ENCODE measurements at places on chromosomes 5 and 9.

DNA sequence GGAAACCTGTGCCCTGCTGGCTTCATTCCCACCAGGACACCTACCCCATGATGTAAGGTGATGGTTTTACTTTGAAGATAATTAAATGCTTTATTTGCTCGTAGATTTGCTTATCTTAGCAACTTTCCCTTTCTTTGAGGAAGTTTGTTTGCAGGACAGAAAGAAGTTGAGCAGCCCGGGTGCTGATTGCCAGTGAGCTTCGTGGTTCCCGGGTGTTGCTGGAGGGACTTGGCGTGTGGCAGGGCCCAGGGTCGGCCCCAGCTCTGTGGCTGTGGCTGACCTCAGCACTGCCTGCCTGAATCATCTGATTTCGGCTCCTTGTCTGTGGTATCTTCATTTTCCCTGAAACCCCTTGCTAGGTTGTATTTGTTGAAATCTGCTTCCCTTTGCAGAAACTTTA is 8.7 kb downstream of the POMT1 start:
- DNase-seq, result no peak

GRCh38 chr5:34598177-34598794 is 57.8 kb upstream of the RAI14 start:
- DNase-seq, result peak; percentile 92

GRCh38 chr9:89664010-89664409 is 59.2 kb downstream of the GADD45G start:
- no peak for DNase-seq

DNA sequence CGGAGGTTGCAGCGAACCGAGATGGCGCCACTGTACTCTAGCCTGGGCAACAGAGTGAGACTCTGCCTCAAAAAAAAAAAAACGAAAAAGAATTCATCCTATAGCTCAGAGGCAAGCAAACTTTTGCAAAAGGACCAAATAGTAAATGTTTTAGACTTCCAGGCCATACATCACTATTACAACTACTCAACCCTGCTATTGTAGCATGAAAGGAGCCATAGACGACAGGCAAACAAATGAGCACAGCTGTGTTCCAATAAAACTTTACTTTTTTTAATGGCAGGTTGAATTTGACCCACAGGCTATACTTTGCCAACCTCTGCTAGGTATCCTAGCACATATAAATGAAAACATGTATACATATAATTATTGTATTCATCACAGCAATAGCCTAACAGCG is 58.9 kb upstream of the SLC30A5 start:
- DNase-seq, result no peak

DNA sequence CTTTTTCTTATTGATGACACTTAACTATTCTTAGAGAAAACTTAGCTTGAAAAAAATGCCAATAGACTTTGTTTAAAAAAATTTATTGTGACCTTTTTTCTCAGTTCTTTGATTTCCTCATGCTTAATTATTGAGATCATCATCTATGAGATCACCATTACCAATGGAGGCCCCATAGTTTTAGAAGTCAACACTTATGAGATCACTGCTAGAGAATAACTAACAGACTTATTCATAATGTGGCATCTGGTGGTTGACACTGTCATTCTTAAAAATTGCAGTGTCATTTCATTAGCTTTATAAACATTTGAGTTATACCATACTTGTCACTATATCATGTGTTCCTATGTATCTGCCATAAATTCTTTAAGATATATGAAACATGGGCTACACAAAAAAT is 14.9 kb upstream of the FEM1C start:
- peak; percentile 38 for DNase-seq

DNA sequence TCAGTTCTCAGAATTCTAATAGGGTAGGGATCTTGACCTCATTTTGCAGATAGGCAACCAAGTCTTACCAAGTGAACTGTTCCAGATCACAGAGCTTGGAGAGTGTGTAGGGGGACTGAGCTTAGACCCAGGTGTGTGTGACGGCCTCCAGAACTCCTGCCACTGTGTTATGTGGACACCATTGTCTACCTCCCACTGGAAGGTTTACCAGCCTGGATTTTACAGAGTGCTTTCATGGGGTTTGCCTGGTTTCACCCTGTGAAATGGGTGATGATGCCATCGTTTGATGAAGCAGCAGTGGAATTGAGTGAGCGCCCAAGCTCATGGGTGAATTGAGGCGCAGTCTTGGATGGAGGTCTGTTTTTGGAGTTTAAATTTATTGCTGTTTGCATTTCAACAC is 23.6 kb downstream of the TJP2 start:
- DNase-seq, result no peak

GRCh38 chr9:135515083-135515951 is 5.9 kb upstream of the LCN1 start:
- DNase-seq, result no peak

DNA sequence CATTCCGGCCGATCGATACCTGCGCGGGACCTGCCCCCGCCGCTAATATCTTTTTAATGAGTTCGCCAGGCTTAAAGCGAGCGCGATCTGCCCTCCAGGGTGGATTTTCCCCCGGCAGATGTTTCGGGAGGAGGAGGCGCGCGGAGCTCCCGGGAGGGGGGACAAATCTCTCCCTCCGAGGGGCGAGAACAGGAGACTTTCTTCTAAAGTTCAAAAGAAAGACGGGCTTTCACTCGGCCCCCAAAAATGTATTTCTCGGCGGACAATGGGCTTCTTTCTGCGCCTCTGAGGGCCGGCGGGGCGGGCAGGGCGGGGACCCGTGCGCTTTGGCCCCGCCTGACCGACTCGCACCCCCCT is 4.1 kb upstream of the PRDM12 start:
- no peak for DNase-seq

- DNase-seq, result no peak
These were observed 36.4 kb upstream of the DAPK1 start for GRCh38 chr9:87461256-87461655.

- DNase-seq, result no peak
These were observed 4.7 kb upstream of the ASB6 start for GRCh38 chr9:129646654-129647053.

DNA sequence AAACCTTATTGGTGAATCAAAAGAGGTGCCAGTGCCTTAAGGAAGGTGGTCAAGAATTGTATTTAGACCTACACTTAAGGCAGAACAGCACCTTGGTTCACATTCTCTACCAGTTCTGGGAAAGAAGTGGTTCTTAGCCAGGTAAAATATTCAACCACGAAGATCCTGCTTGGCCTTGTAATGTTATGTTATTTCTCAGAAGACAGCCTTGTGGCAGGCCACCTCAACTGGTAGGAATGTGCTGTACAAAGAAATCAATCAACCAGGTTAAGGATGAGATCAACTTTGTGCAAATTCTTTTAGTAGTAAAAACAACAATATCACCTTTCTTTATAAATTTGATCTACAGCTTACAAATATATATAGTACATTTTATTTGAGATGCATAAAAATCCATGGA is 246.8 kb downstream of the ARRDC3 start:
- DNase-seq, result peak; percentile 21

DNA sequence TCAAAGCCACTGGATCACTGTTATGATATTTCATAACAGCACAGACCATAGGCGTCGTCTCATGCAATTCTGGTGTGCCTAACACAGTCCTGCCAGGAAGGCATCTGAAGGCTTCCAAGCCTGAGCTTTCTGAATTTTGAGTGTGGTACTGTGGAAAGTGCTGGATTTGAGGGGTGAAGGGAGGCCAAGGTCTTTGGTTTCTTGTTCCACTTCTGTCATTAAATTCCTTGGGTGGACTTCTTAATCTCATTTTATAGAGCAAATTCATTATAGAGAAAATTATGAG is 441.3 kb upstream of the PIK3R1 start:
- DNase-seq, result no peak

DNA sequence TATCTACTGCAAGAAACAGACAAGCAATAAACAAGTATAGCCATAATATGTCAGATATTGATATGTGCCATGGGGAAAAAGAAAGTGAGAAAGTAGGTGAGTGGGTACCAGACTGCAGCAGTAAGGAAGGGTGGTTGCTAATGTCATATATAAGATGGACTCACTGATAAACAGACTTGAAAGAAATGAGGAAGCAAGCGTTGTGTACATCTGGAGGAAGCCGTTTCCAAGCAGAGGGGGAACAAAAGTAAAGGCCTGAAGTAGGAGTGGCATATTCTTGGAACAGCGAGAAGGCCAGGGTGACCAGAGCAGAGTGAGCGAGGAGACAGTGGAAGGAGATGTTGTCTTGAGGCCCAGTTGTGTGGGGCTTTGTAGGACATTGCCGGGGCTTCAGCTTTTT is 142.2 kb upstream of the MAP3K1 start:
- no peak for DNase-seq

- DNase-seq, result no peak
These were observed 76.3 kb downstream of the AOPEP start for GRCh38 chr9:94802793-94803192.

- no peak for DNase-seq
These were observed 2.5 kb downstream of the IL11RA start for GRCh38 chr9:34654323-34655051.

GRCh38 chr5:132114150-132115121 is 40.8 kb downstream of the CSF2 start:
- no peak for DNase-seq

DNA sequence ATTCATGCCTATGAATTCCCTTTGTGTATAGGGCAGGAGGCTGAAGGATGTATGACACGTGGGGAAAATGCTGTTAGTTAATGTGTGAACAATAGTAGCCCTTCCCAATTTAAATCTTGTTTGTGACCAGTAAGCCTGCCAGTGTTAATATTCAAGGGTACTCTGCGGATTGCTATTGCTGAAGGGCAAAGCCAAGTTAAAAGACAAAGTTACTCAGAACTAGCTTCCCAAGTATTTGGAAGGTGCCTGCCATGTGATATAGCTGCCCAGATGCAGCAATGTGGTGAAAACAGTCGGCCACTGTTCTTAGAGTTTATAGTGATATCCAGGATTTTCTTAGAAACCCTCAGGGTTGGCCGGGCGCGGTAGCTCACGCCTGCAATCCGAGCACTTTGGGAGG is 34.6 kb downstream of the MARVELD2 start:
- DNase-seq, result no peak
